Activated CD8-positive, alpha-beta memory T cell treated with anti-CD3 and anti-CD28 coated beads for 36 hours (primary cell): ENCODE measurements at places on chromosomes 2 and 18. TPM values are rescaled to one million over a fixed set of nuclear protein-coding genes. Genes with fewer than 3 reads are reported as not detected.

Gene MAP2
- not detected for total RNA-seq

Gene GKN2
- total RNA-seq: not detected

Gene THOC1
- 61.9 TPM for total RNA-seq

Gene ADD2
- total RNA-seq: 2.0 TPM

Gene IL18RAP
- 7.6 TPM for total RNA-seq

Gene TTR
- not detected for total RNA-seq

Gene MEX3C
- 67.8 TPM for total RNA-seq

Gene CPO
- not detected for total RNA-seq

Gene FBXO48
- total RNA-seq: 1.5 TPM

Gene SERPINB12
- not detected for total RNA-seq

Gene SPC25
- 29.0 TPM for total RNA-seq

Gene TBR1
- not detected for total RNA-seq

Gene SNTG2
- 1.1 TPM for total RNA-seq

Gene KLHL14
- total RNA-seq: not detected

Gene POTEJ
- not detected for total RNA-seq

Gene NCKAP5
- total RNA-seq: not detected

Gene SOWAHC
- total RNA-seq: 0.19 TPM
